ENCODE measurements at places on chromosomes 4 and X. TPM values are rescaled to one million over a fixed set of nuclear protein-coding genes. Genes with fewer than 3 reads are reported as not detected.

PDS5A gene
- total RNA-seq: 23.5 TPM

NAA11 gene
- not detected for total RNA-seq

DGKK gene
- total RNA-seq: not detected

CTSO gene
- 20.3 TPM for total RNA-seq

UCP1 gene
- not detected for total RNA-seq

ATP11C gene
- total RNA-seq: 49.3 TPM

MXRA5 gene
- 11.3 TPM for total RNA-seq

FAM200B gene
- total RNA-seq: 14.7 TPM

KLHL4 gene
- under 0.01 TPM for total RNA-seq

VMA21 gene
- 22.2 TPM for total RNA-seq

SOD3 gene
- 22.5 TPM for total RNA-seq

TRAM1L1 gene
- total RNA-seq: 3.3 TPM

CENPVL2 gene
- total RNA-seq: not detected

PAGE4 gene
- total RNA-seq: not detected

C4orf54 gene
- total RNA-seq: not detected

TSPAN7 gene
- total RNA-seq: 0.17 TPM

CDX4 gene
- total RNA-seq: not detected

GABRB1 gene
- total RNA-seq: 0.60 TPM

SHROOM4 gene
- 0.47 TPM for total RNA-seq

SLC25A53 gene
- 12.0 TPM for total RNA-seq

FGF13 gene
- 58.0 TPM for total RNA-seq

HSFX4 gene
- not detected for total RNA-seq

PPARGC1A gene
- 0.69 TPM for total RNA-seq

HMGN5 gene
- total RNA-seq: 1.1 TPM

FHIP1A gene
- not detected for total RNA-seq

IL13RA2 gene
- 51.9 TPM for total RNA-seq

RXFP1 gene
- 0.34 TPM for total RNA-seq

AFAP1 gene
- total RNA-seq: 20.8 TPM

GUCY1B1 gene
- 46.3 TPM for total RNA-seq

All from bronchial smooth muscle cell (primary cell).